ENCODE measurements at places on chromosomes 4 and X.

DNA sequence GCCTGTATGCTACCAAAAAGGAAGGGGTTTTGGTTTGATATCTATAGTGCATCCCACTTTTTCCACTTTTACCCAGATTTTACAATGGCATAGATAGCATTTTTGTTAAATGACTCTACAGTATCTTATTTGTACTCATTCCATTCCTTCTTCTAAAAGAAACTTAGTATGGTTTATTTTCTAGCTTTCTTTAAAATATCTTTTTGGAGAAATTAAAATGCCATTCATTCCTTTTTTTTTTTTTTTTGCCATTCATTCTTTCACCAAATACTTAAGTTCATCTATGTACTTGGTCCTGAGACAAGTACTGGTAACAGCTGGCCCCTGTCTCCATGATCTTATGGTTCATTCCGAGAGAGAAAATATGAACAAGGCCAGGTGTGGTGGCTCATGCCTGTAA lies 49.1 kb downstream of the MID1 start:
- no peak for DNase-seq

DNA sequence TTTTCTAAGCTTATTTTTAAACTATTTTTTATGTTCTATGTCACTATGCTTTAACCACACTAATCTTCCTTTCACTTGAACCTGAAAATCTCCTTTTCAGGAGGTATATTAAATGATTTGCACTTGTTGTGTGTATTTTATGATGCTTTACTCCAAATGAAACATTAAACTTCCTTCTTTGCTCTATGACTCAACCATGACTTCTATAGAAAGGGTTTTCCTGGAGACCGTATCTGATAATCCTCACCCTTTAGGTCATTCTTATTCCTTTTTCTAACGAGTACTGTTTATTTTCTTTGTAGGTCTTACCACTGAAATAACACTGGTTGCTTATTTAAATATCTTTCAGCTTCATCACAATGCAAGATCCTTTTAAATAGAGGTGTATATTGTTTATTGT lies 1163.2 kb downstream of the PCDH18 start:
- no peak for DNase-seq

DNA sequence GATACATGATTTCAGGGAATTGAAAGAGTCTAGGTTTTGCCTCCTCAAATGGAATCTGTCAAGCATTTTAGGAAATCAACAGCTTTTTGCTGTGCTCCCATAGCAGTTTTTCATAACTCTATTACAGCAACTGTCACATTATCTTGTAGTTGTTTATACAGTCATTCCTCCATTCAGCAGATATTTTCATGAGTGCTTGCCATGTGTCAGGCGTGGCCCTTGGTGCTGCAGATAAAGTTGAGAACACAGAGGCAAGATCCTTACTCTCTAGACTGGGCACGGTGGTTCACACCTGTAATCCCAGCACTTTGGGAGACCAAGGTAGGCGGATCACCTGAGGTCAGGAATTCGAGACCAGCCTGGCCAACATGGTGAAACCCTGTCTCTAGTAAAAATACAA lies 67.3 kb downstream of the MCUB start:
- no peak for DNase-seq

- DNase-seq, result no peak
These were observed 12.1 kb downstream of the FGD1 start for GRCh38 chrX:54483946-54484345.

DNA sequence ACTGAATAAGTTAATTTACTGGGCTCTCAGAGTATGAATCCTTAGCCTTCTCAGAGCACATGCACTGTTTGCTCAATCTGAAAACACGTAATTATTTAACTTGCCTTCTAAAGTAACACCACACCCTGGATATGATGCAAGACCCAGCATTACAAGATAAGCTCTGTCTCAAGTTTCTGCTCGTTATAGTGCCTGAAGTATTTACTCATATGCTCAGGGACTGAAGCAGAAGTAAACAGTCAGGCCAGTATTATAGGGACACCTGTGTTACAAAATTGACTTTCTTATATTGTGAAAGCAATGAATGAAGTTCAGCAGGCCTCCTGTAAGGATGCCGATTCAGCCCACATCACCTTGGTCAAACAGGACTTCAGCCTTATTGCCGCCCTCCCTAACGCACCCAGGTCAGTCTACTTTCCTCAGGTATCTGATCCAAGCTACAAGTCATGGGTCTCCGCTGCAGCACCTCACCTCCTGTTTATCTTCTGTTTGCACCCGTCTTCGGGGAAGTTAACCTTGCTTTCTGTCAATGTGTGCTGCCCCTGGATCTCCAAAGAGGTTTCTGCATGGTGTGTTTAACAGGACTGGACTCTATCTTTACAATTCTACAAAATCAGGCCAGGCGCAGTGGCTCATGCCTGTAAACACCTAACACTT lies 42.8 kb upstream of the KLF3 start:
- DNase-seq, result peak; percentile 21

GRCh38 chrX:137031517-137032340 lies 2.1 kb downstream of the GPR101 start:
- DNase-seq, result peak; percentile 5

DNA sequence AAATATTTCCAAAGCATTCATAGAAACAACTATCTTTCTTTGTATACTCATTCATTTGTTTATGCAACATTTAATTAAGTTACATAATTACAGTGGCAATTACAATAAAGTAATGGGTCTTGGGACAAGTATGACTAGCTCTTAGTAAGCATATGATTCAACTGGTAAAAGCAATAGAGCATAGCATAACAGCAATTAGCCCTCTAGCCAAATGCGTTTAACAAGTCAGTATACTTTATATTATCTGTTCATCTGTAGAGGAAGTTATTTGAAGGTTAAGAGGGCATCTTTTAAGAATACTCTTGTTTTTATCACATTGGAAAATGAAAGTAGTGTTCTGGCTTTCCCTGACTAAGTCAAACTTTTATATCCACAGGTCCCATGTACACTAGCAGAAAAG lies 198.1 kb upstream of the UGT8 start:
- DNase-seq, result no peak

GRCh38 chr4:94548571-94548970 lies 96.8 kb downstream of the PDLIM5 start:
- DNase-seq, result no peak
